ENCODE measurements at places on chromosomes 7 and 10.

GRCh38 chr10:5509691-5510090 lies 10.3 kb upstream of the CALML5 start:
- DNase-seq = no peak

GRCh38 chr7:139566736-139567646 lies 43.5 kb downstream of the CLEC2L start:
- no peak for DNase-seq

GRCh38 chr7:67407392-67408071 lies 410.9 kb downstream of the TYW1 start:
- DNase-seq = no peak

- DNase-seq = no peak
Observed at GRCh38 chr7:84188786-84189405, 5.7 kb downstream of the SEMA3A start.

DNA sequence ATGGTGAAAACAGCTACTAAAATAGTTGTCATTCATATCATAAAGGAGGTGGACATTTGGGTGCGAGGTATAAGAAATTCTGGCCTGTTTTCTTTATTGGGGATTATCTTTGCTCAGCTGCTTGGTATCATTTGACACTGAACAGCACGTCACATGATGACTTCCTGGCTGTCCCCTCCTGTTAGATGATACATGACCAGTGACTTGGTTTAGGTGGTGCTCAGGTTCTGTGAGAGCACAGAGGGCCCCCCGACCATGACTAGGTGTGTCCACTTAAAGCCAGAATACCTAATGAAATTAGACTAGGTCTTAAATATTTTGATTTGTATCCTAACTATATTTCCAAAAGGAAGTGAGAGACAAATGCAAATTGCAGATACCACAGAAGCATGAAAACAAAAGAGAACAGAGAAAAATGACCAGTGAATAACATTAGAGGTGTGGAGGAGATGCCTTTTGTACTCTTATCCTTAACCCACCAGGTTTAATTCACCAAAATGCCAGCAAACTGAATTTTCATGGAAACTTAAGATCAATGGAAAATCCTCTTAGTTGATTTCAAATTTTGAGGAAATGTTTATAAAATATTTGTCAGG lies 50.6 kb upstream of the GJD4 start:
- no peak for DNase-seq

DNA sequence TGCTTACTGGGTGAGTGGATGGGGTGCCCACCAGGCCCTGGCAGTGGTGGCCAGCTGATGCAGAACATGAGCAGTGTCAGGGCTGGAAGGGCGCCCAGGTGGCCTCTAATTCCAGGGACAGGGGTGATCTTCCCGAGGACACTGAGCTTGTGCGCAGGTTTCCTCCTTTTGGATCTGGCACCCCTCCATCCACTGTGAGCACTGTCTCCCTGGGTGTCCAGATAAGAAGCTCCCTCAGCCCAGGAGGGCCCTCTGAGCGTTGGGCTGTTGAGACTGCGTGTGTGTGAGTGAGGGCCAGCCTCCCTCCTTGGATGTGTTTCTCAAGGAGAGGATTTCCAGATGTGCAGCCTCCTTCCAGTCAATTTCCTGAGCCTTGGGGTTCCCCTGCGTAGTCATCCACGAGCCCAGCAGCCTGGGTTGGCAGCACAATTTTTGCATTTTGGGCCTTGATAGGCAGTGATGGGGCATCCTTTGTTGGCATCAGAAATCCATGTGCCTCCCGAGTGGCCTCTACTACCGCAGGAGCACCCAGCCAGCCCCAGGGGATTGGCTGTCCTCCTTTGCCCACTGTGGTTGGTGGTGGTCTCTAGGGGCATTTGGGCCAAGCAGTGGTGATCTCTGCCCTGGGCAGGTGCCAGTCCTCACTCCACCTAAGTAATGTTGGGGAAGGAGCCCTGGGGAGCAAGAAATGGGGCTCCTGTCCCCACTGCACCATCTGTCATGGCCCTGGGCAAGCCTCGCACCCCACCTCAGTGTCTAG lies 20.9 kb upstream of the BTBD16 start:
- DNase-seq = no peak

DNA sequence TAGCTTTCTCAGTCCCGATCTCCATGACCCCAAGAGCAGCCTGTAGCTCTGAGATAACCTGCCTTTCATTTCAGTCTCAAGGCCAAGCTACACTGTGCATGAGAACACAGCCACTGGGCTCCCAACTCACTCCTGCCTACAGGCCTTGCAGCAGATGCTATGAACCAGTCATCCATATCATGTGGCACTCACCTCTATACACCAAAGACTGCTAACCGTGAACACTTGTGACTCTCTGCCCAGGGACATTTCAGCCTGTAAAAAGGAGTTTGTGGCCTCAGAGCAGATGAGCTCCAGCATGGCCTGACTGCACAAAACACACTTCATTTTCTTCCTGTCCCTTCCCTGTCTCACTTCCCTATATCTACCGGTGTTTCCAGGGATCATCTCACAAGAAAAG lies 56.9 kb upstream of the NPY start:
- no peak for DNase-seq

DNA sequence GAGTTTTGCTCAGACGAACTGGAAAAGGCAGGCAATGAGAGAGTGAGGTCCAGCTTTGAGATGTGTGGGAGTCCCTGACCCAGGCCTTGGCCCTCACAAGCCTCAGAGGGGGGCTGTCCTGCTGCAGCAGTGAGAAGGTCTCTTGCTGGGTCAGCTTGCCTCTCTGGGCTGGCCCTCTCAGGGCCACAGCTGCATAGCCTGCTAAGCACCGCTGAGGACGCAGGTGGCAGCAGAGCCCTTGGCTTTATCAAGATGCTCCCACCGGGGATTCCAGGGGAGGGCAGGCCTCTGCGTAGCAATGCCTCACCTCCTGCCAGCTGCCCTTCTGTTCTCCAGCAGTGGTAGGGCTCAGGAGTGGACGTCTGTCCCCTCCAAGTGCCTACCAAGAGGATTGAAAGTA lies 128.7 kb downstream of the COBL start:
- DNase-seq = no peak

DNA sequence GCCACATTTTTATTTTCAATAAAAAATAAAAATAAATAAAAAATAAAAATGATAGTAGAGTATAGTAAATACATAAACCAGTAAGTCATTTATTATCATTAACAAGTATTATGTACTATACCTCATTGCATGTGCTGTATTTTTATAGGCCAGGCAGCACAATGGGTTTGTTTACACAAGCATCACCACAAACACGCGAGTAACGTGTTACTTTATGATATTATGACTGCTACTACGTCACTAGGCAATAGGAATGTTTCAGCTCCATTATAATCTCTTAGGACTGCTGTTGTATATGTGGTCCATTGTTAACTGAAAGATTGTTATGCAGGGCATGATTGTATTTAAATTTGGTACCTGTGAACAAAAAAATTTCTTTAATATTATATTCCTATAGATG lies 20.8 kb upstream of the SDHAF3 start:
- DNase-seq = no peak

DNA sequence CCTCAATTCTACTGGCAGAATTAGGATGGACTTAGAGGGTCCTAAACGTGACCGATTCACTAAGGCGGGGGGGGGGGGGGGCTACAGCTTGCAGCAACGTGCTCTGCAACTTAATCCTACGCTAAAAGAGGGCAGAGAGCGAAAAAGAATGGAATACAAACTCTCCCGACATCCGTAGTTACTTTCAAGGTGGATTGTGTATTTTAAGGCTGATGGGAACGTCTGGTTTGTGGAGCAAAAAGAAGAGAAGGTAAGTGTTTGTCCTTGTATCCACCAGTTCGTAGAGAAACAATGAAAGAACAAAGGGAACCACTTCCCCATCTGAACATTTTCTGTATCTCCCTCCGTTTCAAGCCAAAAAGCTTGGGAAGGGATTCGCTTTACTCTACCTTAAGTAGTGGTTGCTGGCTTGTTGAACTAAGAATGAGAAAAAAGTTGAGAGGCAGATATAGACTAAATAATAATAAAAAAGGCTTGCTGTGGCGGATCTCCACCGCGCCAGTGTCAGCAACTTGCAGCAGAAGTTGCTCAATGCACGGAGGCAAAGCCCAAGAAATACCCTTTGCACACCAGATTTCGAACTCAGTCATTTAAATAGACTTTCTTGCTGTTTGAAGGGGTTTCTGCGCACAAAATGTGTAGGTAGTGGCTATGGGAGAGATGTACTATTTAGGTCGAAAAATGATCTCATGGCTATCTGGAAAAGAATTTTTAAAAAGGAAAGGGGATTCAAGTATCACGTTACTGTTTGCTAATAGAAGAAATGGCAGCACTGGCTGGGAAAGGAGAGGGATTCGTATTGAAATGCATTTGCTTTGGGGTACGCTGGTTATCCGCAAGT lies 736 bp downstream of the SKIDA1 start:
- DNase-seq = no peak

GRCh38 chr7:14324767-14325166 lies 335.3 kb upstream of the ETV1 start:
- no peak for DNase-seq

- no peak for DNase-seq
Observed at GRCh38 chr7:134121632-134122139, 5.5 kb upstream of the LRGUK start.

GRCh38 chr10:102402512-102402896 lies 7.0 kb downstream of the NFKB2 start:
- DNase-seq = no peak

DNA sequence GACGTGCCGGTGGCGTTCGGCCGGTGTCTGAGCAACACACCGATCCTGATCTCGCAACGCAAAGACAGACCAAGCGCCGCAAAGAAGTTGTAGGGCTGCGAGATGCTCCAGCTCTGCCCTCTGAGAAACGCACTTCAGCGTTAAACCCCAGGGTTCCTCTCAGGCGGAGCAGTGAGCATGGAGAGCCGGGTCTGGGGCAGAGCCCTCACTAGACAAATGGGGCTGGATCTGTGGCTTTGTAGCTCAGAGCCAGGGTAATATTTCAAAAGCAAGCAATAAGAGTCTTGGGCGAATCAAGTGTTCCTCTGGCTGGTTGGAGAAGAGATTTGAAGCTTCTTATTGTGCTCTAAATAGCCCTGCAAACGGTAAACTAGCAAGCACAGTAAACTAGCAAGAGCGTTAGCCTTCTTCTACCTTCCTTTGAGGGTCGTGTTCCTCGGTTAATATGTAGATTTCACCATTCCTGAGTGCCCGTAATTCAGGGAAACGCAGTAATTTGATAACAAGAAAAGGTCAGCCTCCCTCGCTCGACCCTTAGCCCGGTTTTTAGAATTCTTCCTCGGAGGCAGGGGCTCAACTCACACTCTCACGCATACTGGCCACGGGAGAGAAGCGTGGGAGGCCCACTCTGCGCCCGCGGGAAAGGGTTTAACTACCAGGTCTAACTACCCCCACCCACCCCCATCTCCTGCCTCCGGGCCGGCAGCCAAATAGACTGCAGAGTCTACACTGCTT lies 6.7 kb downstream of the SKAP2 start:
- no peak for DNase-seq

- DNase-seq = no peak
Observed at GRCh38 chr7:108135446-108136190, 5.5 kb upstream of the LAMB4 start.

GRCh38 chr7:105352901-105353668 lies 35.6 kb downstream of the SRPK2 start:
- DNase-seq = no peak

- no peak for DNase-seq
Observed at GRCh38 chr10:125012851-125013528, 71.1 kb downstream of the ZRANB1 start.

DNA sequence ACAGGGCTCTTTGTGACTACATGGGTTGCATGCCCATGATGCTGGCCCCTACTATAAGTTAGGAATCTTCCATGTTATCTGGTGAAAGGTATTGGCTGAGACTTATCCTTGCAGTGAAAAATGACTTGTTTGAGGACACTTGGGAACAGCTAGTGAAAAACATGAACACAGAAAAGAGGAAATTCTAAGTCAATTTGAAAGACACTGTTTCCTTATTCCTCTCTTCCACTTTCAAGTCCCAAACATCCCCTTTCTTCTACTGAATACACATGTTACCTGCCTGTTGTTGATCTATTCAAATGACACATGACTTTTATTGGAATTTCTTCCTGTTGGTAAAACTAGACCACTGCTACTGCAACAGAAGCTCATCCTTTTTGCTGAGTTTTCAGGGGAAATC lies 29.5 kb upstream of the PRKCQ start:
- no peak for DNase-seq

GRCh38 chr7:85285527-85285926 lies 98.7 kb upstream of the SEMA3D start:
- no peak for DNase-seq

GRCh38 chr10:117249493-117250093 lies 8.7 kb downstream of the SLC18A2 start:
- no peak for DNase-seq

DNA sequence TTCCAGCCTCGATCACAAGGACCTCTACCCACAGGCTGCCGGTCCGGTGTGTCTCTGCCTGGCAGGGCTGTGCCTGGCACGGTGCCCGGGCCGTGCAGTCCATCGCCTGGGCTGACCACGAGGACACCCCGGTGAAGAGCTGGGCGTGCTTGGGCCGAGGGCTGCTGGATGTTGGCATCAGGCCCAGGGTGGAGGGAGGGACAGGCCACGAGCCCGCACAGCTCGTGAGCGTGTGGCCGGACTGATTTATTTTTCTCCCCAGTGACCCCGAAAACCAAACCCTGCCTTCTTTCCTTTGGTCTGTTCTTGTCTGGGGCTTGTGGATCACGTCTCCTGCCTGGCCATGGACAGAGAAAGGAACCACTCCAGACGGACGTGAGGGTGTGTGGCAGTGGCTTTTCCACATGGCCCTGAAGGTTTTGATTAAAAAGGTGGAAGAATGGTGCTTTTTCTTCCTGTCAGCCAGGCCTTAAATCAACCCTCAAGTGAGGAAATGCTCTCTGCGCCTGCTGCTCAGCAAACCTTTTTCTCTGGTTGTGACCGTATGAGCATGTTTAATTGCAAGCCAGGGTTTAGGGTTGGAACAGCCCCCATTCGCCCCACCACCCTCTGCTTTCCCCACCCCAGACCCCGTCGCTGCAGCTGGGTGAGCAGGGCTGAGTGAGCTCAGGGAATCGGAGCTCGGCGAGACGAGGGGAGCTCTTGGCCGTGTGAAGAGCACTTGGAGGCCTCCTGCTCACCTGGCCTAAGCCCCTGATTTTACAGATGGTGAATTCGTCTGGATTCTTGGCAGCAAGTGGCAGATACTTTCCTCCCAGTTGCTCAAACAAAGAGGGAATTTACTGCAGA lies 130.1 kb downstream of the RGS10 start:
- DNase-seq = no peak

- DNase-seq = no peak
Observed at GRCh38 chr10:114087655-114088054, 44.0 kb downstream of the ADRB1 start.

DNA sequence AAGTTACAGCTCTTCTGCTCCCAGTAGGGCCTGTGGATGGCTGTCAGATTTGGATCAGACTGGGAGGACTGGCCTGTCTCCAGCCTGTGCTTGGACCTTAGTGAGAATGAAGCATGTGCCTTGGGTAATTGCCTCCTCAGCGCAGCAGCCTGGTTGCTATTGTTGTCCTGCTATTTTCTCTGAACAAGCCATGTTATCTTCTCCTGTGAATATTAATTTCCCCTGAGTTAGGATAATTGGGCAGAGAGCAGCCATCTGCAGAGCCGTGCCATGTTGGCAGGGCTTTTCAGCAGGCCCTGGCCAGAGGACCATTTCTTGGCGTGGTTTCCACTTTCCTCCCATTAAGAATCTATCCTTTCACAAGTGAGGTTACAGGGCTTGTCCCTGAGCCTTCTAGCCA lies 497.3 kb downstream of the SORCS3 start:
- no peak for DNase-seq

Data from stimulated activated CD8-positive, alpha-beta memory T cell treated with anti-CD3 and anti-CD28 coated beads, Interleukin-4, amount 100 ng/mL, for 1 hour (primary cell).